ENCODE measurements at places on chromosomes 7 and 10.

DNA sequence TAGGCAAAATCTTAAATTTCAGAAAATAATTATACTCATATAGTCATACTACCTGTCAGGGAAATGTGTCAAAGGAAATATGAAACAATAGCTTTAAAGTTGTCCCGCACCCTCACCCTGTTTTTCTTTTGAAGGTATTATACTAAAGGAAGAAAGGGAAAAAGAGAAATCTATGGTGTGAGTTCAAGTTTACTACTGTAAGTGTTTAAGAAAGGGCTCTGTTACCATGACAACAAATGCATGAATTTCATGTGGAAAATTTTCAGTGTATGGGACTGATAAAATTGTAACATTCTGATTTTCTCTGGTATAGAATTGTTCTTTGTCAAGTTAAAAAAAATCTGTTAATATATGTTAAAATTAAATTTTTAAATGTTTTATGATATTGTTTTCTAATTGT, 229.8 kb downstream of the ADK start:
- DNase-seq = no peak

GRCh38 chr7:2670720-2671391, 17.1 kb upstream of the AMZ1 start:
- no peak for DNase-seq

GRCh38 chr10:78298835-78299234, 265.2 kb downstream of the RPS24 start:
- DNase-seq = no peak

GRCh38 chr10:69759641-69760040, 42.1 kb upstream of the COL13A1 start:
- no peak for DNase-seq

GRCh38 chr7:50528266-50529092, 36.7 kb downstream of the DDC start:
- DNase-seq = no peak

DNA sequence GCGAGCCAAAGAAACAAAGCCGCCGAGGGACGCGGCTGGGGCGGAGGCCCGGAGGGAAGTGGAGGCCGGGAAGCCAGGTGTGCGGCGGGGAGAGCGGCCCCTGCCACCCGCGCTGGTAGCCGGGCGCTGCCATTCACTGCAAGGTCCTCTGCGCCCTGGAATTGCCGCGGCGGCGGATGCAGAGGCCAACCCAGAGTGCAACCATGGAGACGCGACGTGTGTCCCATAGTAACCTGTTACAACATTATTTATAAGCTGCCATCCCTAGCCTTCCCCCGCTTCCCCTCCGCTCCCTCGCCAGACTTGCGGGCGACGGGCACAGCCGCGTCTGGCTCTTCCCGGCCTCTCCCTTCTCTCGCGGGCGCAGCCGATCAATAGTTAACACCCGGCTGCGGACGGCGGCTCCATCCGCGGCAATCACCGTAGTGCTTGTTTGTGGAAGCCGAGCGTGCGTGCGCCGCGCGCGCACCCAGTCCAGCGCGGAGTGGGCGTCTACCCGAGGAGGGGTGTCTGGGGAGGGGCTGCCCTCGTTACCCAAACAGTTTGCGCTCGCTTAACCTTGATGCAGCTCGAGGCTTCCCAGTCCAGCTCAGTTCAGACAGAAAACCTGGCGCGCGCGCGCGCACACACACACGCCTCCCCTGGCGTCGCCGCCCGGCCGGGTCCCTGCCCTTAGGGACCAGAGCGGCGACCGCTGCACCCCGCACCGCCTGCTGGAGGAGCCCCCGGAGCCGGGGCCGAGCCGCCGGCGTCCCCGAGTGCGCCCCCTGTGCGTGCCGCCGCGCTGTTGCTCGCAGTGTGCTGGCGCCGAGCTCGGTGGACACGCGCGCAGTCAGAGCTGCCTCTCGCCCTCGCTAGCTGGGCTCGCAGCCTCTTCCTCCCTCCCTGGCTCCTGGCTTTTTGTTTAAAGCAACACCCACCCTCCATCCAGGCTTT, 165.4 kb upstream of the DPP6 start:
- no peak for DNase-seq

DNA sequence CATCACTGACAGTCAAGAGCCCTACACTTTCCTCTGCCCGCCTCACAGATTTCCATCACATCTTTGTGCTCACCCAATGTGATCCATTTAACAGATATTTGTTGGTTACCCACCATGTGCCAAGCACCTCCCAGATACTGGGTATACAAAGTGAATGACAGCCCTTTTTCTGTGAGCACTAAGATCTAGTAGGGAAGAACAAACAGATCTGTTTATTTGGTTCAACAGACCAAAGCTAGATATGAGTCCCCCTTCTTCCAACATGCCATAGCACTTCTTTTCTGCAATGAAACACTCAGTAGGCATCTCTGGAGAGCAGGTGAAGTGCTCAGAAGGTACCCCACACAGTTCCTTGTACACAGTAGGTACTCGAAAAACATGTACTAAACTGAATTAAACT, 101.4 kb downstream of the HIPK2 start:
- no peak for DNase-seq

DNA sequence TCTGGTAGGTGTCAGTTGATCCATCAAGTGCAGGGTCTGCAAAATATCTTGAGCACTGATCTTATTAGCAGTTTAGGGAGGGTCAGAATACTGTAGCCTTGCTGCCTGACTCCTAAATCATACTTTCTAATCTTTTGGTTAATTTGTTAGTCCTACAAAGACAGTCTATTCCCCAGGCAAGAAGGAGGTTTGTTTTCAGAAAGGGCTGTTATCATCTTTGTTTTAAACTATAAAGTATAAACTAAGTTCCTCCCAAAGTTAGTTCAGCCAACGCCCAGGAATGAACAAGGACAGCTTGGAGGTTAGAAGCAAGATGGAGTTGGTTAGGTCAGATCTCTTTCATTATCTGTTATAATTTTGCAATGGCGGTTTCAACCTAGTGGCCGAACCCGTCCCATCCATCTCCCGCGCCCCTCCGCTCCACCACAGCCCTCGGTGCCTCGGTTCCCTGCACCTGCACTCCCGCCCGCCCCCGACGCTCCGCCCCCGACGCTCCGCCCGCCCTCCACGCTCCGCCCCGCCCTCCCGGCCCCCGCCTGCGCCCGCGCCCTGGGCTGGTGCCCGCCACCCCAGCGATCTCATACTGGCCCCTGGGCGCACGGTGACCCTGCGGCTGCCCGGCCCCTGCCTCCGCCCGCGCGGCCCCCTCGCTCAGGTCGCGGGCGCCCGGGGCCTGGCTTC, at the start of gene ADCK2:
ADCK2 (plus strand) TSS at position 564 of the 681 bp plus-strand sequence. CDS start 386 bp downstream, outside the sequence.
- no peak for DNase-seq

DNA sequence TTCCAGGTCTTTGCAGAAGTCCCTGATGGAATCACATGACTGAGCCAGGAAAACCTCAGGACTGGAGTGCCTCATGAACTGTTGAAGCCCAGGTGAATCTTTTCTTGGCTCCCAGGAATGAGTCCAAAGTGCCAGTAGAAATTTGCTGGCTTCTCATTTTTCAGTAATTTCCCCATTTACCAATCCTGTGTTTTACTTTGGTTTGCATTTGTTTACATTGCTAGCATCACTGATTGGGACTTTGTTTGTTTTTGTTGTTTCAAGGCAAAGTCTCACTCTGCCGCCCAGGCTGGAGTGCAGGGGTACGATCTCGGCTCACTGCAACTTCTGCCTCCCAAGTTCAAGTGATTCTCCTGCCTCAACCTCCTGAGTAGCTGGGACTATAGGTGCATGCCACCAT, 1.6 kb upstream of the ZNF12 start:
- no peak for DNase-seq

Measured in GM12864 (cell line).